ENCODE measurements at places on chromosomes 4 and X.
A peak's percentile ranks its signal among the peaks of the same experiment; 100 is the strongest.

- DNase-seq = no peak
Measured at GRCh38 chr4:14596028-14596427, 406.3 kb upstream of the CPEB2 start.

DNA sequence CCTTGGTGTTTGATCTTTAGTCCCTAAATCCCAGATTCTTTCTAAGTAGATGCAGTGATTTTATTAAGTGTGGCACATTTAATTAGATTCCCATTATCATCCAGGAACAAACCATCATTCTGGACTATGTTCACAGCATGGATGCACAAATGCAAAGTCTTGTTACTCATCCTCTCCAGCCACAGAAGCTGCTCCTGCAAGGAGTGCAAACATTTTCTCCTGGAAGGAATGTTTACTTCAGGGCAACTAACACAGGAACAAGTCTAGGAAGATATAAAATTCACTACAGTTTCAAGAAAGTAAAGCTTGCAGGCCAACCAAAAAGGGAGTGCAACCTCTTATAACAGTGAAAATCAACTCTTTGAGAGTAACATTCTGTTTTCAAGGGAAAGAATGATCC lies 106.0 kb downstream of the IQCM start:
- DNase-seq = peak; percentile 6

GRCh38 chr4:31417040-31417439 lies 696.9 kb downstream of the PCDH7 start:
- no peak for DNase-seq

- no peak for DNase-seq
Measured at GRCh38 chrX:116009861-116010710, 160.5 kb upstream of the AGTR2 start.

DNA sequence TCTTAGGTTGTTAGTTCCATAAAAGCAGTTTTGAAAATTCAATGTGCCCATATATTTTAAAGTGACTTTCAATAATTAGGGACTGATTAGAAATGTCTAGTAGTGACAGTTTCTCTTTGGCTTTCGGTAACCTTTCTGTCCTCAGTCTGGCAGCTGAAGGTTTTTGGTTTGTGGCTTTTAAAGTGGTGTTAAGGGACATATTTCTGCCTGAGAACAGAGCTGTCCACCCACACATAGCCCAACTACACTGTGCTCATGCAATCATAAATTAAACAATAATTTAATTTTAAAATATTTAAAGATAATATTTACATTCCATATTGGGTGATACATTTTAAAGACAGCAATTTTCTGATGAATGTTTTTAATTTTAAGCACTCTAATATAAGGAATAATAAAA lies 335.0 kb upstream of the TENM3 start:
- no peak for DNase-seq

GRCh38 chrX:68571292-68571609 lies 72.4 kb downstream of the YIPF6 start:
- no peak for DNase-seq

- no peak for DNase-seq
Measured at GRCh38 chr4:146442801-146443200, 78.9 kb downstream of the SLC10A7 start.

GRCh38 chr4:37977471-37978247 lies 17.5 kb downstream of the PTTG2 start:
- DNase-seq = peak; percentile 69

DNA sequence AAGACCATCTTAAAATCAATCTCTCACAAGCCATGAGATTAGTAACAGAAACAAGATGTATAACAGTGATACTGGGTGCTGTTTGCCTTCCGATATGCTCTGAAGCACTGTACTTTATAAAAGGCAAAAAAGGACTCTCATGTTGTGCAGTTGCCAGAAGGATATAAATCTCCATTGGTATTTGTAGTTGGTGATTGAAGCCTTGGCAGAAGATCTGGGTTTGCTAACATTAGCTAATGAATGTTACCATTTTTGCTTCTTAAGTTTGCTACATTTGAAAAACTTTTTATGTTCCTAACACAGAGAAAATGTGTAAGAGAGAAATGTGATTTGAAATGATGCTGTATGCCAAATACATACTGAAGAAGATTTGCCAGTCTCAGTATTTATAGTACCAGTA lies 44.4 kb downstream of the RAP1GDS1 start:
- DNase-seq = no peak
